Activated T-cell treated with anti-CD3 and anti-CD28 coated beads, Interleukin-2, amount 50 U/mL, for 72 hours (primary cell): ENCODE measurements at places on chromosomes 3 and 15. TPM values are rescaled to one million over a fixed set of nuclear protein-coding genes. Genes with fewer than 3 reads are reported as not detected.

C3orf80 gene
- 0.10 TPM for total RNA-seq

GRCh38 chr3:184030536-184030935 lies 1.0 kb upstream of the HTR3D start:
- DNase-seq, result no peak
- H3K36me3 ChIP-seq, result no peaks in the 10 kb centered on the region

DNA sequence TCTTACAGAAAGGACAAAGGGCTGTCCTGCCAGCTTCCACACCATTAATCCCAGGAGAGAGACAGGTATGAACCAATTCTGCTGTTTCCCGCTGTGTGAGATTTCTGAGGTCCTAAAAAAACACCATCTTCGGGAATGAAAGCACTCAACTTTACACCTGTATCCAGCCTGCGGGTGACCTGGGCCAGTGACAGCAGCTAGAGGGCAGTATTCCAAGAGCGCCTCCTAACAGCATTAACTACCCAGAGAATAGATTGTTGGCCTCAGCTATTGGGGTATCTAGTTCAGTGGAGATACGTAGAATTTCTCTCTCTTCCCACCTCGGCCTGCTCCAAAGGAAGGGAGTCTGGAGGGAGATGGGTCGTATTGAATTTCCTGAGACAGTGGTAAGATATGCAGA lies 55.1 kb downstream of the WDR76 start:
- H3K4me1 ChIP-seq, result no peaks in the 10 kb centered on the region
- H3K27me3 ChIP-seq, result no peaks in the 10 kb centered on the region
- H3K4me3 ChIP-seq, result no peak overlapping the region

GATM gene
- 3.3 TPM for total RNA-seq

CPNE9 gene
- 0.46 TPM for total RNA-seq

CYP8B1 gene
- total RNA-seq, result not detected

GRCh38 chr15:66308531-66308930 lies 15.2 kb downstream of the DIS3L start:
- H3K4me3 ChIP-seq, result no peak overlapping the region
- peaks cover 7% of the 10 kb centered on the region for H3K36me3 ChIP-seq
- H3K27ac ChIP-seq, result peak overlapping the region; percentile 48
- no peaks in the 10 kb centered on the region for H3K4me1 ChIP-seq

- DNase-seq, result no peak
- no peaks in the 10 kb centered on the region for H3K36me3 ChIP-seq
- H3K27ac ChIP-seq, result no peak overlapping the region
- no peaks in the 10 kb centered on the region for H3K27me3 ChIP-seq
- peaks cover 5% of the 10 kb centered on the region for H3K4me1 ChIP-seq
These were observed 189.1 kb downstream of the GOLGA6L6 start for GRCh38 chr15:20352241-20353200.

FES gene
- 81.5 TPM for total RNA-seq

DNA sequence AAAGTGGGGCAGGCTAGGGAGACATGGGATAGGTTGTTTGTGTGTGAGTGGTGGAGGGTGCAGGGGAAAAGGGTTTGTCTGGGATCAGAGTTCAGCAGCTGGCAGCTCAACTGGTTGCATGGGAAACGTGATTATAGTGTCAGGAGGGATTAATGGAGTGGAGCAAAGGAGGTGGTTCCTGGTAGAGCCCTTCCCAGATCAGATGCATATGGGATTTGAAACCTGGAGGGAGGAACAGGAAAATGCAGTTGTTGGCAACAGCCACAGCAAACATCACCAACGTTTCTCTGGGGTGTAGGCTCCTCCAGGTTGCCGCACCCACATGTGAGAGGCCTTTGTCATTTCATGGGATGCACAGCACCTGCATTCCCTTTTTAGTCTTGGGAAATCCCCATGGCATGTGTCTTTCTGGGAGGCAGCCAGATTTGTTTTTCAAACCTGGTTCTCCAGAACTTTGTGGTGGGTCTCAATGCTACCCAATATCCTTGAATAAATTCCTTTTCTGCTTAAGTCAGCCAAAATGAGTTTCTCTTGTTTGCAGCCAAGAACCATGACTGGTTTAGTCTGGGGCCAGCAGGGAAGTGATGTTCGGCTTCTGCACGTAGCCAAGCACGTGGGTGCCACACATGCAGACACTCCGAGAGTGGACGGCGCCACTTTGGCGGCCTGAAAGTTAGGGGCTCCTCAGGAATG lies 61.3 kb downstream of the BDH1 start:
- H3K4me1 ChIP-seq, result no peaks in the 10 kb centered on the region
- no peak overlapping the region for H3K4me3 ChIP-seq
- H3K27me3 ChIP-seq, result peaks cover 7% of the 10 kb centered on the region

- peak overlapping the region; percentile 80 for H3K27ac ChIP-seq
- DNase-seq, result no peak
- H3K27me3 ChIP-seq, result no peaks in the 10 kb centered on the region
These were observed 18.7 kb upstream of the EOGT start for GRCh38 chr3:69032142-69032541.

- no peaks in the 10 kb centered on the region for H3K27me3 ChIP-seq
- DNase-seq, result no peak
- H3K4me3 ChIP-seq, result no peak overlapping the region
- H3K27ac ChIP-seq, result no peak overlapping the region
These were observed 142.5 kb upstream of the MBNL1 start for GRCh38 chr3:152126260-152126659.

DNA sequence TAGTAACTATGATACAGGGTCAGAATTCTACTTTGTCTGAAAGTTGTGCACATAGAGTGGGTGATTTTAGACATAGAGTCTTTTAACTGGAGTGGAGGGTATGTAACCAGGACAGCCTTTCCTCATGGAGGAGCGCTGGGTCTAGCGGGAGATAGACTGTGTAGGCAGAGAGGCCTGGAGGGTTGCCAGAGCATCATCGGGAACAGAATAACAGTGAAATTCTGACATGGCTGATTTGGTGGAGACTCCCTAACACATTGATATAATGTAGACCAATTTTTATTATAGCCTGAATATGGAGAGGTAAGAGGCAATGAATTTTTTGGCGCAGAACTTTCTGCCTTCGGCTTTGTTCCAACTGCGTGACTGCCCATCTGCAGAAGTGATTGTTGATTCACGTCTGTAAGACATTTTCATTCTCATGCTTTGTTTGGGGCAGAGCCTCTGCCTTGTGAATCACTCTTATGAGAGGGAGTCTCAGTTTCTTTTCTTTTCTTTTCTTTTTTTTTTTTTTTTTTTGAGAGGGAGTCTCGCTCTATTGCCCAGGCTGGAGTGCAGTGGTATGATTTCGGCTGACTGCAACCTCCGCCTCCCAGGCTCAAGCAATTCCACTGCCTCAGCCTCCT lies 16.0 kb downstream of the LPP start:
- H3K27me3 ChIP-seq, result no peaks in the 10 kb centered on the region
- DNase-seq, result no peak

GRCh38 chr3:185820973-185821758 lies 3.7 kb downstream of the IGF2BP2 start:
- H3K27ac ChIP-seq, result no peak overlapping the region
- H3K4me1 ChIP-seq, result peaks cover 13% of the 10 kb centered on the region
- H3K27me3 ChIP-seq, result peaks cover 76% of the 10 kb centered on the region
- peaks cover 1% of the 10 kb centered on the region for H3K36me3 ChIP-seq
- H3K4me3 ChIP-seq, result no peak overlapping the region

DNA sequence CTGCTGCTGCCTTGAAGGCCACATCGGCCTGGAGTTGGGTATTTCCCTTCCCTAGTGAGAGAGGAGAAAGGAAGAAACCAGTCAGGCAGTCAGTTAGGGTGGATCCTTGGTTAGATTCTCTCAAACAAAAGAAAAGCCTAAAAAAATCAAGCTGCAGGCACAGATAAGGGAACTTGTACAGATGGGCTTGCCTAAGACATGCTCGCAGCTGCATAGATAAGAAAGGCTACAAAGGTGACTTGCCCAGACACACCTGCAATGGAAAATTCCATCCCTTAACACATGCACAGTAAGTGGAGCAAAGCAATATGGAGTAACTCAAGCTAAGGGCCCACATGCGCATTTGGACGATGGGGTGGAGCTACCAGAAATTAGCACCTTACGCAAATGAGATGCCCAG lies 199.7 kb upstream of the ARPP21 start:
- no peaks in the 10 kb centered on the region for H3K36me3 ChIP-seq
- H3K4me1 ChIP-seq, result no peaks in the 10 kb centered on the region
- no peak overlapping the region for H3K27ac ChIP-seq
- no peak overlapping the region for H3K4me3 ChIP-seq

ADGRG7 gene
- not detected for total RNA-seq
